ENCODE measurements at places on chromosomes 5 and 9. TPM values are rescaled to one million over a fixed set of nuclear protein-coding genes. Genes with fewer than 3 reads are reported as not detected.

The C9orf153 gene
- polyA plus RNA-seq: not detected

- H3K27ac ChIP-seq: no peak overlapping the region
- H3K4me3 ChIP-seq: no peak overlapping the region
- H3K4me1 ChIP-seq: peaks cover 47% of the 10 kb centered on the region
- DNase-seq: no peak
- no peaks in the 10 kb centered on the region for H3K27me3 ChIP-seq
- no peaks in the 10 kb centered on the region for H3K36me3 ChIP-seq
Measured at GRCh38 chr5:139695178-139695573, 47.0 kb downstream of the CXXC5 start.

The FLT4 gene
- 0.07 TPM for polyA plus RNA-seq

- H3K4me3 ChIP-seq: no peak overlapping the region
- H3K27me3 ChIP-seq: no peaks in the 10 kb centered on the region
- DNase-seq: no peak
- H3K36me3 ChIP-seq: peaks cover 17% of the 10 kb centered on the region
Measured at GRCh38 chr5:98794001-98794400, 20.5 kb downstream of the RGMB start.

DNA sequence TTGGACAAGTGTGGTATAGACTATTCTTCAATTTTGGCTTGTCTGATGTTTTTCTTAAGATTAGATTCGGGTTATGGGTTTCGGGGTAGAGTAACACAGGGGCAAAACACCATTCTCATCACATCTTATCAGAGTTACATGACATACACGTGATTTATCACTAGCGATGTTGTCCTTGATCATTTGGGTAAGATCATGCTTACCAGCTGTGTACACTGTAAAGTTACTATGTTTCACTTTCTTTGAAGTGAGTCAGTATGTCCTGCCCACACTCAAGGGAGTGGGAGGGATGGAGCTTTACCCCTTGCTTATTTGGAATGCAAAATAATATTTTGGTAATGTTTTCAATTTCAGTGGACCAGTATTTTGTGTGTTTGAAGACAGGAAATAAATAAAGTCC lies 101.8 kb upstream of the TAF11L2 start:
- no peaks in the 10 kb centered on the region for H3K36me3 ChIP-seq
- H3K27me3 ChIP-seq: peaks cover 2% of the 10 kb centered on the region
- H3K27ac ChIP-seq: no peak overlapping the region
- H3K4me1 ChIP-seq: peaks cover 8% of the 10 kb centered on the region
- DNase-seq: peak; percentile 39

- no peaks in the 10 kb centered on the region for H3K27me3 ChIP-seq
- H3K4me1 ChIP-seq: no peaks in the 10 kb centered on the region
- H3K4me3 ChIP-seq: no peak within 1 kb of the TSS
- DNase-seq: peak; percentile 31
- no peak within 1 kb of the TSS for H3K27ac ChIP-seq
- no peaks in the 10 kb centered on the region for H3K36me3 ChIP-seq
Measured at GRCh38 chr5:151924564-151925301, at the start of gene GLRA1. Gene GLRA1 (minus strand): TSS chr5:151924851. CDS start chr5:151924549, 302 bp downstream.

The CCNH gene
- polyA plus RNA-seq: 37.4 TPM

DNA sequence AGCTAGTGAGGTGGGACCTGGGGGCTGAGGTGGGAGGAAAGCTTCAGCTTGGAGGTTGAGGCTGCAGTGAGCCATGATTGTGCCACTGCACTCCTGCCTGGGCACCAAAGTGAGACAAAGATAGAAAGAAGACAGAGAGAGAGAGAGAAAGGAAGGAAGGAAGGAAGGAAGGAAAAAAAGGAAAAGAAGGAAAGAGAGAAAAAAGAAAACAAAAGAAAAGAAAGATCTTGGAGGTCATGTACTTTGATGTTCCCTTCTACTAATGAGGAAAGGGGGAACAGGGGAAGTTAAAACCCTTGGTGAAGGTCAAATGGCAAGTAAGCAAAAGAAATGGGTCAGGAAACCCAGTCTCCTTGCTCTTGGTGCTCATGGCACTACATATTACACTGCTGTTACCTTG lies 2.4 kb upstream of the RAI14 start:
- H3K27me3 ChIP-seq: no peaks in the 10 kb centered on the region
- H3K27ac ChIP-seq: no peak overlapping the region
- DNase-seq: no peak
- no peak overlapping the region for H3K4me3 ChIP-seq

- DNase-seq: no peak
- H3K4me1 ChIP-seq: no peaks in the 10 kb centered on the region
- H3K27me3 ChIP-seq: no peaks in the 10 kb centered on the region
- H3K4me3 ChIP-seq: no peak overlapping the region
Measured at GRCh38 chr9:135924628-135925338, 17.4 kb upstream of the CAMSAP1 start.

DNA sequence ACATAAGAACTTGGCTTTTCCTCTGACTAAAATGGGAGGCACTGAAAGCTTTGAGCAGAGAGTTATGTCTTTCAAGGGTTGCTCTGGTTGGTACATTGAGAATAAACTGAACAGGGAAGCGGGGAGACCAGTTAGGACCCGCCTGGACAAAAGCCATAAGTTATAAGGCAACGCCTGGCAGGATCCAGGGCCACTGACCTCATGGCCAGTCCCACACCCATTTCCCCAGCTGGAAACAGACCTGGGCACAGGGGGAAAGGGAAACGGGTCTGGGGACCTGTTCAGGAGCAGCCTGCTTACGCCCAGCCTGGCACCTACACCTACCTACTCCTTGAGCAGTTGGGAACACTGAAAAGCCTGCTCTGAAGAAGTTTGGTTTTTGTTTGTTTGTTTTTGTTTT lies 1.3 kb downstream of the SPINK4 start:
- H3K27ac ChIP-seq: no peak overlapping the region
- H3K36me3 ChIP-seq: no peaks in the 10 kb centered on the region
- no peaks in the 10 kb centered on the region for H3K27me3 ChIP-seq
- H3K4me1 ChIP-seq: peaks cover 4% of the 10 kb centered on the region
- H3K4me3 ChIP-seq: no peak overlapping the region

DNA sequence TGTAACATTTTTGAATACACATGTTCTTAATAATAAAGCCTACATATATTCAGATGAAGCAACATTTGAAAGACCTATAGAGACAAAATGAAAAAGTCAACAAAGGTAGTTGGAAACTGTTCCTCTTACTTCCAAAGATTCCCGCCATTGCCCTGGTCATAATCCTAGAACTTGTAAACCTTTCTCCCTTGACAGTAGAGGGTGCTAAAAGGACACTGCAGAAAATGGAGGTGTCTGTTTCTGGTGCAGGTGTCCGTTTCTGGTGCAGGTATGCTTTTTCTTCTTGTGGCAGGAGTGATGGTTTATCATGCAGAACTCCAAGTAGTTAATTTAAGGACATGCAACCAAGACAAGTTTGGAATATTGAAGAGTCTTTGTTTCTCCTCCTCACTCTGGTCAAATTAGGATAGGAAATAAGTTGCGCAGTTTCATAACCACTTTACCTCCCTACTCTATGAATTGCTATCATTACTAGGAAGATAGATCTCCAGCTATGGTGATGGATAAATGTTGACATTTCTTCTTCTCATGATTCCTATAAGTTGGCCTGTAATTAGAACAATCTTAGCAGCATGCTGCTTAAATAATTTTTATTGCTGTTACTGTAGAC lies 56.0 kb upstream of the FAM174A start:
- H3K27ac ChIP-seq: no peak overlapping the region
- no peaks in the 10 kb centered on the region for H3K36me3 ChIP-seq
- no peaks in the 10 kb centered on the region for H3K4me1 ChIP-seq
- no peaks in the 10 kb centered on the region for H3K27me3 ChIP-seq

The AGXT2 gene
- polyA plus RNA-seq: not detected

The ISL1 gene
- polyA plus RNA-seq: not detected

- no peak overlapping the region for H3K27ac ChIP-seq
- no peak for DNase-seq
- H3K4me3 ChIP-seq: no peak overlapping the region
- H3K4me1 ChIP-seq: no peaks in the 10 kb centered on the region
- H3K27me3 ChIP-seq: no peaks in the 10 kb centered on the region
Measured at GRCh38 chr9:136311051-136312008, 7.4 kb upstream of the CCDC187 start.

DNA sequence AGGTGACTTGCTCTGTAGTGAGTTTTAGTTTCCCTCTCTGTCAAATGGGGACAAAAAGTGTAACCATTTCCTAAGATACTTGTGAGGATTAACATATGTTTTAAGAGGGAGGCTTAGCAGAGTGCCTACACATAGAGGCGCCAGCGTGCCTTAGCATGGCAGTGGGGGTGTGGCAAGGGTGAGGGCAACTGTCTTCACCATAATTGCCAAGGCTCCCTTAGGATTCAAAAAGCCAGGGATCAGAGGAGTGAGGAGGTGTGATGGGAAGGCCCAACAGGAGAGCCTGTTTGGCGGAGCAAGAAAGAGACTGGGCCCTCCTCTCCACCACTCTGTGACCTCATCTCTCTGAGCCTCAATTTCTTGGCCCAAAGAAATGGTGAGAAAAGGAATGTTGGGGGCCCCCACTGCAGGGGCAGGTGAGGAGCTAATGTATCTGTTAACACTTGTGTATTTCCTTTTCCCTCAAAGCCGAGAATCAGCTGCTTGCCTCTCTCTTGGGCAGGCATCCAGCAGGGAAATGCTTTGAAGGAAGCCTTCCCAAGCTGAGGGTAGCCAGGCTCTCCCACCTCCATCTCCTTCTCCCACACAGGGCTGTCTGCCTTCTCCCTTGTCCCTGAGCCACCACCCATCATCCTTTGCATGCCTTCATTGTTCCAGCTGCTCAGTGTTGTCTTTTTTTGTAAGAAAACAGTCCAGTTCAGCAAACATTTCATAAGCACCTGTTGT lies 76.0 kb downstream of the DAB2IP start:
- no peak for DNase-seq
- H3K27me3 ChIP-seq: no peaks in the 10 kb centered on the region
- no peaks in the 10 kb centered on the region for H3K36me3 ChIP-seq
- H3K4me3 ChIP-seq: no peak overlapping the region

The SLC36A2 gene
- not detected for polyA plus RNA-seq

DNA sequence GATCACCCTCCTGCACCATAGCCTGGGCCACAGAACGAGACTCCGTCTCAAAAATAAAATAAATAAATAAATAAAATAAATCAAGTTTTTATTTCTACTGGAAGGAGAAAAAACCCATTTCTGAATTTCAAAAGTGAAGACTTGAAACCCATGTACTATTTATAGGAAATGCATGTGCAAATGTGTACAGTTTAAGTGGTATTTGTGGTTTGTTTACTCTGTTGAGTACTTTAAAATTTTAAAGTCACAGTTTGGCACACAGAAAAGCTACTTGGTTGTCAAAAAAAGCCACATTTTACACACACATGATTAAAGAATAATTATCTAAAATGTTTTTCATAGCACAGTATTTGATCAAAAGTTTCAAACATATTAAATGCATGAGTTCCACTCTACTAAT lies 43.6 kb downstream of the NR3C1 start:
- no peak for DNase-seq
- H3K36me3 ChIP-seq: peaks cover 2% of the 10 kb centered on the region
- H3K4me1 ChIP-seq: peaks cover 6% of the 10 kb centered on the region
- H3K27me3 ChIP-seq: no peaks in the 10 kb centered on the region
- no peak overlapping the region for H3K4me3 ChIP-seq

The ZNF879 gene
- polyA plus RNA-seq: 1.4 TPM

The SELENOP gene
- 0.55 TPM for polyA plus RNA-seq

DNA sequence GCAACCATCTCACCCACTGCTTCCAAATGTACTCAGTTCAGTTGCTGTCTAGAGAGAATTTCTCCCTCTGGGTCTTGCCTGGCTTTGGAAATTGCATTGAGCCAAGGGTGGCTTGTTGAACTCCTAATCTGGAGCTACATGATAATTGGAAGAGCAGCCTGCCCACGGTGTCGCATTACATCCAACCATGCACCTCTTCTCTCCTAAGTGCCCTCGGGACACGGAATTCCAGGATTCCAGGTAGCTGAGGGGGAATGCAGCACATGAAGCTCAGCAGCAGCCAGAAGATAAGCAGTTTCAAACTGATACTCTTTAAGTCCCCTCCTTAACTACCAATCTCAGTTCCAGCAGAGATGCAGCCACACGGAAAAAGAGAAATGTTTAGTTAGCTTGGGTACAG lies 509.4 kb upstream of the KLF4 start:
- no peak for DNase-seq
- no peaks in the 10 kb centered on the region for H3K36me3 ChIP-seq
- H3K27me3 ChIP-seq: peaks cover 3% of the 10 kb centered on the region
- H3K4me1 ChIP-seq: peaks cover 5% of the 10 kb centered on the region

The PRDM9 gene
- polyA plus RNA-seq: not detected

The PTPRD gene
- 0.09 TPM for polyA plus RNA-seq

The SMC5 gene
- 10.4 TPM for polyA plus RNA-seq

The DMRT2 gene
- polyA plus RNA-seq: not detected

The COL15A1 gene
- polyA plus RNA-seq: 3.1 TPM

DNA sequence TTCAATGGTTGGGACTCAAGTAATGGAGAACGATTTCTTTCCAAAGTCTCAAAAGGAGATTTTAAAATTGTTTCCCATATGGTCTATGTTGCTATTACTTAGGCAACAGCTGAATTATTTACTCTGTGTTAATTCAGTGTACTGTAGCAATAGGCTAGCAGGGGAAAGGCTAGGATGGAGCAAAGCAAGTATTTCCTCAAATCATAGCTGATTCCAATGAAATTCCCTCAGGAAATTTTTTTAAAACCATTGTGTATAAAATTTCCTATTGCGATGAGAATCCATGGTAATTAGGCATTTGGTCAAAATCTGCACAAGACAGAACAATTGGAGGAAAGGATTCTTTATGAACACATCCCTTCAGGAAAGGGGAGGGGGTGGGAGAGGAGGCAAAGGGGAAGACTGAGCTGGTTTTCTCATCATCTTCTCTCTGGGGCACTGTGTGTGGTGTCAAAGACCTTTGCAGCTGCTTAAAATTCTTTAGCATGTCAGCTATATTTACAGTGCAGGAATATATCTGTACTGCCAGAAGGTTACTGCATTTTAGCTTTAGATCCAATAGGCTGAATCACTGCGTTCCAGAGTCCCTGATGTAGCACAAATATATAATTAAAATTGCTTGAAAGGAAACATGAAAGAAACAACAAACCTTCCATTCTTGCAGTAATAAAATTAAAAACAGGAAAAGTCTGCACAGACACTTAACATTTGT lies 95.3 kb downstream of the ZNF608 start:
- peak; percentile 84 for DNase-seq
- H3K36me3 ChIP-seq: peaks cover 19% of the 10 kb centered on the region
- peak overlapping the region; percentile 51 for H3K4me3 ChIP-seq
- H3K27me3 ChIP-seq: no peaks in the 10 kb centered on the region

The FOCAD gene
- 28.8 TPM for polyA plus RNA-seq

- H3K4me3 ChIP-seq: no peak overlapping the region
- peaks cover 2% of the 10 kb centered on the region for H3K4me1 ChIP-seq
- H3K27ac ChIP-seq: no peak overlapping the region
- H3K36me3 ChIP-seq: no peaks in the 10 kb centered on the region
- H3K27me3 ChIP-seq: peaks cover 39% of the 10 kb centered on the region
Measured at GRCh38 chr5:132747616-132748440, 602 bp downstream of the CCNI2 start.

The SLC4A9 gene
- polyA plus RNA-seq: not detected

- no peak overlapping the region for H3K27ac ChIP-seq
- no peaks in the 10 kb centered on the region for H3K36me3 ChIP-seq
- H3K4me1 ChIP-seq: no peaks in the 10 kb centered on the region
- DNase-seq: peak; percentile 28
- H3K4me3 ChIP-seq: no peak overlapping the region
Measured at GRCh38 chr5:123438902-123439301, 15.7 kb upstream of the CEP120 start.

The SH3GL2 gene
- 0.05 TPM for polyA plus RNA-seq

GRCh38 chr9:37377688-37378612 lies 44.5 kb upstream of the GRHPR start:
- no peak overlapping the region for H3K4me3 ChIP-seq
- H3K4me1 ChIP-seq: no peaks in the 10 kb centered on the region
- H3K36me3 ChIP-seq: no peaks in the 10 kb centered on the region
- H3K27ac ChIP-seq: no peak overlapping the region
